ENCODE measurements at places on chromosomes 2 and 18.

DNA sequence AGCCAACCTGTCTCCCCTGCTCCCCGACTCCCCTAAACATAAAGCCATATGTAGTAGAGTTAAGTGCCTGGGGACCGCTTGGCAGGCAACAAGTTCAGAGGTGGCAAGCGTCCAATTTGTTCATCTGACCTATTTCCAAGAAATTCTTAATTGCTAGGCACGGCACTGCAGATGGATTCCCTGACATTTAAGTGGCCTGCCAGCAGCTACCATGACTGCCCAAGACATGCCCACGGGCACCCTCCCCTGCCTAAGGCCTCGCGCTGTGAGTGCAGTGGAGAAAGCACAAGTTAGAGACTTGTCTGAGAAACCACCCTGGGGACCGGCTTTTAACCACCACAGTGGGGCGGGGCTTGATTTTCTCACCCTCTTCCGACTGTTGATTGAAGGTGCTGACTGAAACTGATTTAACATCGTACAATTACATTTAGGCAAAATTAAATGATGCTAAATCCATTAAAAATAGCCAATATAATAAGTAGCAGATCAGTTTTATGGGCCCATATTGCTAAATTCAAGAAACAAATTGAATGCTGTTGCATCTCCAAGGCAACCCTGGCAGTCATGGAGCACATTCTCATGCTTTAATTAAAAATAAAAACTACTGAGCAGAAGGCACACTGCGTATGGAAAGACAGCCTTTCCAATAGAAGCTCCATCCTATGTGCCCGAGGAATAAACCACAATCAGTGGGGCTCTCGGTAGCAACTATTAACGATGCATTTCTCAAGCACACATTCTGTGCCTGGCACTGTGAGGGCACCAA is 163.6 kb upstream of the ACAA2 start:
- no peak for DNase-seq

DNA sequence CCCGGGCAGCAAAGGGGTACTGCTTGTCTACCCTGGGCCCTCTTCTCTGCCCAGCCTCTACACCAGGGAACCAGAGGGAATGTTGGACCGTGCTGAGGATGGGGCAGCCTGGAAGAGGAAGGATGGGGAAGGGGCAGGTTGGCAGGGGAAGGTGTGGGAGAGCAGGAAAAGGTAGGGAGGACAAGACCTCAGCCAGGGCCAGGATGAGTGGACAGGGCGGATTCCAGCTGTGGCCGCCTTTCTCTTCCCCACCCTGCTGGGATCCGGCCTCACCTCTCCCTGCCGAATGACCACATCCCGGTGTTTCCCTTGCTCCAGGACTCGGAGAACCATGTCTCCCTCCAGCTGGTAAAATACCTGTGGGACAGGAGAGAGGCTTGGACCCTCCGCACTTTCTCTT is 8.9 kb downstream of the HAAO start:
- no peak for DNase-seq

GRCh38 chr2:107338571-107338970 is 452.6 kb upstream of the ST6GAL2 start:
- no peak for DNase-seq

- no peak for DNase-seq
Observed at GRCh38 chr2:223740679-223741078, 96.7 kb downstream of the AP1S3 start.

DNA sequence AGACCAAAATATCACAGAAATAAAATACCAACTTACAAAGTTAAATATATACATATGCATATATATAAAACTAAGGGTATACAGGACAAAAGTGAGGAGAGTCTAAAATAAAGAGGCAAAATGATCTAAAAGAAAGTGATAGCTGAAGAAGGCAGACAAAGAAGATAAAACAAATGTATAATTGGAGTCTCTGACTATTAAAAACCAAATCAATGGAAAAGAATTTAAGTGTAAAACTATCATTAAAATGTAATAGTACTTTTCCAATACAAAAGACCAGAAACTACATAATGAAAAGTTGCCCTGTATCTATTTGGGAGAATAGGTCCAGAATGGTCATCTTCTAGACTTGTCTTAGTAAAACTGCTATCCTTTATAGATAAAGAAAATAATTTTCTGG is 267.4 kb upstream of the KLHL14 start:
- no peak for DNase-seq

- DNase-seq: no peak
Observed at GRCh38 chr2:177893880-177894279, 178.7 kb downstream of the PDE11A start.

GRCh38 chr2:178479758-178480226 is 465 bp upstream of the PLEKHA3 start:
- no peak for DNase-seq

DNA sequence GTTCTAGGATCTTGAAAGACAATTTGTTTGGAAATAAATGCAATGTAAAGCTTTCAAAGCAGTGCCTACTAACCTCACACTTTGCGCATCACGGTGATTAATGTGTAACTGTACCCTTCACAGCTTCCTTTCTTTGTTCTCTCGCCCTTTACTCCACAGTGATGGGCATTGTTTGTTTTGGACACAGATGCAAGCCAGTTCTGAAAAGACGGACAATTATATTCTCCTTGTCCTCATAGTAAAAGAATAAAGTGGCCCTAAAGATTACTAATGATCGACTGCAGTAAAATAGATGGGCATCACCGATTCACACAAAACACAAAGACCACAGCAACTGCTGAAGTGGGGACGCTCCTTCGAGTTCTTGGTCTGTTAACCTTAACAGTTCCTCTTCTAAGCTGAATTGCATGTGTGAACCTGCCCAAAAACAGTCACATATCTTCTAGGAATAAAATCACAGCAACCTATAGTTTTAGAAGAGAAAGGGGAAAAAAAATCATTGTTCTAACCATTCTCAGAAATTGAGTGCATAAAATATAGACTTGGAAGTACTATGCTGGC is 7.7 kb downstream of the L3MBTL4 start:
- DNase-seq: no peak

- DNase-seq: no peak
Observed at GRCh38 chr2:8510519-8510918, 171.3 kb upstream of the ID2 start.

- DNase-seq: no peak
Observed at GRCh38 chr2:120279708-120280107, 27.1 kb downstream of the RALB start.

DNA sequence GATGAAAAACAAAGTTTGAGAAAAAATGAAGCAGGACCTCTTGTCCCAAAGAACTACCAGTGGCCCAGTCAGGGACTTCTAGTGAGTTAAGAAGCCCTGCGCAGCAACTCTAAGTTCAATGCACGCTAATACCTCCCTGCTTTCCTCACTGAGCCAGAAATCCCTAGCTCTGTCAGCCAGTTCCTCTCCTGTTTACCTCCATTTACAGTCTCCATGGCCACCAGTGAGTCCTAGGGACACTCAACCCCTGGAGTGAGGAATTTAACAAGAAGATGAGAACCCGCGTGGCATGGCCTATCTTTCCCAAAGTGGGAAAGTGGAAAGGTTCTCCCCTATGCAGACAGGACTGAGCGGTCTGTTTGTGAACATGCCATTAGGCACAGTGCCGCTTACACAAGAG is 31.0 kb downstream of the MRPL33 start:
- DNase-seq: no peak

DNA sequence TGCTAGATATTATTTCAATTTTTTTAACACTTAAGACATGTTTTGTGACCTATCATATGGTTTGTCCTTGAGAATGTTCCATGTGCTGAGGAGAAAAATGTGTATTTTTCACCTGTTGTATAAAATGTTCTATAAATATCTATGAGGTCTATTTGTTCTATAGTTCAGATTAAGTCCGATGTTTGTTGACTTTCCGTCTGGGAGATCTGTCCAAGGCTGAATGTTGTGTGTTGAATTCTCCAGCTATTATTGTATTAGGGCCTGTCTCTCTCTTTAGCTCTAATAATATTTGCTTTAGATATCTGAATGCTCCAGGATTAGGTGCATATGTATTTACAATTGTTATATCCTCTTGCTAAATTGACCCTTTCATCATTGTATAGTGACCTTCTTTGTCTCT is 144.1 kb downstream of the NYAP2 start:
- no peak for DNase-seq

DNA sequence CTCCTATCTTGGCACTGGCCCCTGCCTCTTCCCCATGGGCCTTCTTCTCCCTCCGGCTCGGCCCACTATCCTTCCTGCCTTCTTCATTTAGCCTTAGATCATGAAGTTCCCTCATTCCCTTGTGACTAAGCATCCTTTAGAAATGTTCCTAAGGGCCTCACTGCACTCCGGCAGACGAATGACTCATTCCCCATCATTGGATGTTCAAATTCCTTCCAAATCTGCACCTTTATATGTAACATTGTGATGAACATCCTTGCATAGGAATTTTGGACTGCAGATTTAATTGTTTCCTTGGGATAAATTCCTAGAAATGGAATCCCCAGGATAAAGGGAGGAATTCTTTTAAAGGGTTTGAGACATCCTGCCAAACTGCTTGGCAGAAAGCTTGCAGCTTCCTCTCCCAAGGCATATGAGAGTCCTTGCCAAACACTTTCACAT is 19.0 kb downstream of the CRACDL start:
- no peak for DNase-seq

DNA sequence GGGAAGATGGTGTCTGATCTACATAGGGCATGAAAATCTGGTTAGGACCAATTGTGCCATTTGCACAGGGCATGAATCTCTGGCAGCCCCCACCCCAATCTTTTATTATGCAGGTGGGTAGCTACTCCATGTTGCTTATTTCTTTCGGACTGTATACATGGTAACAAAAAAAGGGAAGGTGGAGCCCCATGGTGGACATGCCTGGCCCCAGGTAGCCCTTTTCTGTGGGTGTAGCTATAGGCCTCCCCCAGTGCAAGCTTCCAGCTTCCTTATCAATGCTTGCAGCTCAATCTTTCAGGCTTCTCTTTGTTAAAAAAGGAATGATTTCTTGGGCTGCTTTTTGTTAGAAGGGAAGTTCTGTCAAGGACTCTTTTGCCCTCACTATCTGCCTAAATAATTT is 14.3 kb upstream of the UXS1 start:
- no peak for DNase-seq

DNA sequence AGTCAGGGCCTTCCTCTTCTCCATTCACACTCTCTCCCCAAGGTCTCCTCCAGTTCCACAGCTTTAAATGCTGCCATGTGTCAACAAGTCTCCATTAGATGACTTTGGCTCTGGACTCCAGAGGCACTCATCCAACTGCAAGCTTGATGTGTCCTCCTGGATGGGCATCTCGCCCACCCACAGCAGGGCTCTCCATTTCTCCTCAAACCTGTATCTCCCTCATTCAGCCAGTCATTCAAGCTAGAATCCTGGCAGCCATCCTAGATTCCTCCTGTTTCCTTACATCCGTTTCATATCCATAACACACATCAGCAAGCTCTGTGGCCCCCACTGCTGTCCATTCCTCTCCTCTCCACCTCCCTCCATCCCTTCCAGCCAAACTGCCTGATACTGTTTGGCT is 88.4 kb upstream of the AFF3 start:
- no peak for DNase-seq

DNA sequence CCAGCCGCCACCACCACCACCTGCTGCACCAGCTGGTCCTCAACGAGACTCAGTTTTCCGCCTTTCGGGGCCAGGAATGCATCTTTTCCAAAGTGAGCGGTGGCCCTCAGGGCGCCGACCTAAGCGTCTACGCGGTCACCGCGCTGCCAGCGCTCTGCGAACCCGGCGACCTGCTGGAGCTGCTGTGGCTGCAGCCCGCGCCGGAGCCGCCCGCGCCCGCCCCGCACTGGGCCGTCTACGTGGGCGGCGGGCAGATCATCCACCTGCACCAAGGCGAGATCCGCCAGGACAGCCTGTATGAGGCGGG is 1.6 kb downstream of the LRATD1 start:
- DNase-seq: no peak

GRCh38 chr18:49094979-49095632 is 144.3 kb upstream of the SMAD7 start:
- DNase-seq: no peak

Data from stimulated activated CD4-positive, alpha-beta T cell treated with anti-CD3 and anti-CD28 coated beads, Interleukin-12 subunit alpha, Interleukin-12 subunit beta, amount 100 ng/mL, for 24 hours (primary cell).